Esophagus squamous epithelium (tissue), 5 donors: ENCODE measurements at places on chromosomes 4 and X. TPM values are rescaled to one million over a fixed set of nuclear protein-coding genes. Genes with fewer than 3 reads are reported as not detected.

DNA sequence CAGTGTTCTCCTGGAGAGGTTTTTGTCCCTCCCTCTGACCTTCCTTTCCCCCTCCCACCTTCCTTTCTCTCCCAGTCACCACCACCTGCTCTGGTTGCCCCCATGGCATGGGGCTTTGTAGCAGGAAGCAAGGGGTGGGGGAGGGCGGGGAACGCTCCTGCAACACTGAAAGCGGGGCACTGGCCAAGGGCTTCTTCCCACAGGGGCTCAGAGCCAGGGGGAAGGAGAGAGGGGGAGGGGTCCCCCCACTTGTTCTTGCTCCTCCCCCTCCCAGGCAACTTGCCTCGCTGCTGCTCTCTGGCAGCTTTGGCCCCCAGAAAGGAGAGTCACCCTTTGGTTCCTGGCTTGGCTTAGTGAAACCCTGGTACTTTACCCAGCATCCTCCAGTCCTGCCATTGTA, 48.4 kb downstream of the BCORL1 start:
- H3K27me3 ChIP-seq, result no peaks in the 10 kb centered on the region
- no peaks in the 10 kb centered on the region for H3K4me1 ChIP-seq
- no peak overlapping the region for H3K4me3 ChIP-seq
- no peak for DNase-seq

AFP gene
- not detected for total RNA-seq

SLC39A8 gene
- total RNA-seq, result 5.1 TPM

SSX2B gene
- not detected for total RNA-seq

DNA sequence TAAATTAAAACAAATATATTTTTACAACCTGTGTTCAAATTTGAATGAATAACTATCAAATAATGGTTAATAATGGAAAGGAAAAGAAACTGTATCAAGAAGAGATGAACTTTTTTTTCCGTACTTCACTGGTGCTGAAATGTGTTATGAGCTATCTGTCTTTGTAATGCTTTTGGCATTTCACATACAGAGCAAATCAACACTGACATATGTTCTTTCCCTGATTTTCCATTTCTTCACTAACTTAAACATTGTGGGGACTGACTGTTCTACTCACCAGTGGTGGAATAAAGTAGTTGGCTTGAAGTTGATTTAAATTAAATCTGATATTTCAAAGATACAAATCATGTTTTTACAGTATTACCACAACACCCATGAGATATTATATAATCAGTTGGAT, 304.0 kb upstream of the BMP3 start:
- H3K27me3 ChIP-seq, result no peaks in the 10 kb centered on the region
- DNase-seq, result no peak
- H3K36me3 ChIP-seq, result no peaks in the 10 kb centered on the region
- H3K4me3 ChIP-seq, result no peak overlapping the region

SLC9B2 gene
- total RNA-seq, result 5.0 TPM

BMPR1B gene
- not detected for total RNA-seq

DNA sequence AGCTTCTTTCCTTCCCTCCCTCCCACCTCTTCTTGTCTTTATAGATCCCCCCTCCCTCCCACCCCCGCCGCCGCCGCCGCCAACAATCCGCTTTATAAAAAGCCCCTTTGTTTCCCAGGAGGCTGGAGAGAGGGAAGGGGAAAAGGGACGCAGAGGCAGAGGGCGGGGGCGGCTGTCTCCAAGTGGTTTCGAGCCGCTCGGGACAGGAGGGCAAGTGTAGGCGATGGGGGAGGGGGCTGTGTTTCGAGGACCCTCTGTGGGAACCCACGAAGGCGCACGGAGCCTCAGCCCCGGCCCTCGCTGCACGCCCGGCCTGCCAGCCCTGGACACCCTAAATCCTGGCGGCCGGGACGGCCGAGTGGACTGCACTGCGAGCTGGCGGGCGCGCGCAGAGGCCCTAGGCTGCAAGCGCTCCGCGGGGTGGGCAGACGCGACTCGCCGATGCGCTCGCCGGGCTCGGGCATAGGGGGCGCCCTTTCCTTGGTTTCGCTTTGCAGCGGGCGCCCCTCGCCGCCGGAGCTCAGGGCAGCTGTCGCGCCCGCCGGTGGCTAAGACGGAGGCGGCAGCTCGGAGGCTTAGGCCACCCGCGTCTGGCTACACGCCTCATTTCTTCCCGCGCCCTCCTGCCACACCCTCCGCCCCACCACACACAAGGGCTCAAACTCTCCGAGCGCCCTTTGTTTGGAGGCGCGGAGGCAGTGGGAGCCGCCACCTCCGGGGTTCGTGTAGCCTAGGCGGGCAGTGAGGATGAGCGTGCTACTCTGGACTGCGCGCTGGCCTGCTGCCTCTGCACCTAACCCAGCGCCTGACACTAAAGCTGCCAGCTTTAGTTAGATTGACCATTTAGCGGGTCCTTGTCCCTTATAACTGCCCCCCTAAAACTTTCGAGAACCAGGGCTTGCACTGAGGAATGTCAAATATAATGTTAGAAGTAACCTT, 2.2 kb downstream of the MAMLD1 start:
- DNase-seq, result no peak
- H3K27ac ChIP-seq, result peak overlapping the region; percentile 86
- peak overlapping the region; percentile 58 for H3K4me3 ChIP-seq
- H3K4me1 ChIP-seq, result no peaks in the 10 kb centered on the region
- no peaks in the 10 kb centered on the region for H3K36me3 ChIP-seq

- no peaks in the 10 kb centered on the region for H3K27me3 ChIP-seq
- no peak overlapping the region for H3K4me3 ChIP-seq
- no peak for DNase-seq
- no peaks in the 10 kb centered on the region for H3K36me3 ChIP-seq
- peaks cover 34% of the 10 kb centered on the region for H3K4me1 ChIP-seq
These were observed 87.0 kb downstream of the ANXA3 start for GRCh38 chr4:78638337-78639172.

REELD1 gene
- not detected for total RNA-seq

GRCh38 chr4:146235654-146236177, 21.4 kb downstream of the REELD1 start:
- no peaks in the 10 kb centered on the region for H3K36me3 ChIP-seq
- no peaks in the 10 kb centered on the region for H3K4me1 ChIP-seq
- no peak overlapping the region for H3K27ac ChIP-seq
